Left lung (tissue), 14 donors: ENCODE measurements at places on chromosomes 5 and 9. TPM values are rescaled to one million over a fixed set of nuclear protein-coding genes. Genes with fewer than 3 reads are reported as not detected.

DNA sequence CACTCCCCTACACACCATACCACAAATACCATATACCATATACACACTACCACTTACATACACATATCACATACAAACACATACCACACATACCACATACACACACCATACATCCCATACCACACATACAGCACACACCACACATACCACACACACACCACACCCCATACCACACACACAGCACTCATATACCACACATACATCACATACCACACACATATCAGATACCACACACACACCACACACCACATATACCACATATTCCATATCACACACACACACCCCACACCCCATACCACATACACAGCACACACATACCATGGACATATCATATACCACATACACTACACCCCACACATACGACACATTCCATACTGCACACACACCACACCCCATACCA lies 276.6 kb downstream of the GADD45G start:
- no peak for DNase-seq
- no peaks in the 10 kb centered on the region for H3K27me3 ChIP-seq
- no peaks in the 10 kb centered on the region for H3K36me3 ChIP-seq
- no peaks in the 10 kb centered on the region for H3K4me1 ChIP-seq
- H3K27ac ChIP-seq, result no peak overlapping the region

DNA sequence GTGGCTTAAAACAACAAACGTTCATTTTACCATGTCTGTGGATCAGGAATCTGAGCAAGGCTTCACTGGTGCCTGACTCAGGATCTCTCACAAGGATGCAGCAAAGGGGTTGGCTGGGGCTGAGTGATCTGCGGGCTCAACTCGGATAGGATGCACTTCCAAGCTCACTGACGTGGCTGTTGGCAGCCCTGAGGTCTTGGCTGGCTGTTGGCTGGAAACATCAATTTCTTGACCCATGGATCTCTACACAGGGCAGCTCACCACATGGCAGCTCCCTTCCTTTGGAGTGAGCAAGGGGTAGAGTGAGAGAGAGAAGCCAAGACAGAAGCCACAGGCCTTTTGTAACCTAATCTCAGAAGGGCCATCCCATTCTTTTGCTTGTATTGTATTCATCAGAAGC lies 202.1 kb downstream of the NXNL2 start:
- no peak overlapping the region for H3K4me3 ChIP-seq
- DNase-seq, result no peak
- no peaks in the 10 kb centered on the region for H3K4me1 ChIP-seq
- H3K27me3 ChIP-seq, result no peaks in the 10 kb centered on the region

DNA sequence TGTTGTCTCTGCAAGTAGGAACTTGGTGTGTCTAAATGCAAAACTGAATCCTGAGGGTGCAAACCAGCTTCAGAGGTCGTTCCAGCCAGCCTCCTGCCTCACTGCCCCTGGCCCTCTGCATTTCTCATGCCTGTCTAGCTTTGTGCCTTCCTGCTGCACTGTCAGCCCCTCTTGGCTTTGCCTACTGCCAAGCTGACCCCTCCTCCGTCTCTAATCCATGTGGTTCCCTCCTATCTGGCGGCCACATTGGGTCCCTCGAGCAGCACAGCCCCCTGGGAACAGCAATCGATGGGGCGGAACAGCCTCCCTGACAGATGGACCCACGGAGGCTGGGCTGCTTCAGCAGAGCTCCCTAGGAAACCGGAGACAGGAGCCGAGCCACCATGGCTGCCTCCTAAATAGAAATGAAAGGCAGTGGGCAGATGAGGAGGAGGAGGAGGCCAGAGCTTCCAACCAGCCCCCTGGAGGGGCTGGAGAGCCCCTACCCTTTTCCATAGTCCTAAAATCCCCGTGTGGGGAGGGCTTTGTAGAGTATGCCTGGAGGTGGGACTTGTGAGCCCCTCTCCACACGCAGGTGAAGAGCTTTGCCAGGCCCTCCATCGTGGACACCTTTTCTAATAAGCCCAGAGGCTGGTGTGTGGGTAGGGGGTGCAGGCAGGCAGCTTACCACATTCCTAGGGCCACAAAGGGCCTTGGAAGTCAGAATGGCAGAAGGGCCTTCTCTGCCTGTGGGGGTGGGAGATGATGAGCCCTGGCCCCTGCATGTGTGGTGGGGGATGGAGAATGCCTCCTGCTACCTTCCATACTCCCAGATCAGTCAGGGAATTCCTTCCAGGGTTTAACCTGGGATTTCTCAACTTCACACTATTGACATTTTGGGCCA lies 9.2 kb upstream of the CXXC5 start:
- H3K4me3 ChIP-seq, result no peak overlapping the region
- H3K36me3 ChIP-seq, result no peaks in the 10 kb centered on the region
- H3K27me3 ChIP-seq, result peaks cover 22% of the 10 kb centered on the region
- peaks cover 35% of the 10 kb centered on the region for H3K4me1 ChIP-seq
- no peak for DNase-seq

- H3K27me3 ChIP-seq, result no peaks in the 10 kb centered on the region
- no peaks in the 10 kb centered on the region for H3K36me3 ChIP-seq
- H3K27ac ChIP-seq, result no peak overlapping the region
- H3K4me3 ChIP-seq, result no peak overlapping the region
These were observed 2.5 kb downstream of the ABCA2 start for GRCh38 chr9:137025517-137025966.

OR1J2 gene
- not detected for total RNA-seq
